Fibroblast of lung (primary cell): ENCODE measurements at places on chromosomes 12 and 14. TPM values are rescaled to one million over a fixed set of nuclear protein-coding genes. Genes with fewer than 3 reads are reported as not detected.
A peak's percentile ranks its signal among the peaks of the same experiment; 100 is the strongest.

- DNase-seq, result peak; percentile 70
Measured at GRCh38 chr14:102055181-102055901, 31.5 kb downstream of the HSP90AA1 start.

GRCh38 chr12:71782017-71782416 lies 27.4 kb downstream of the RAB21 start:
- DNase-seq, result no peak

Gene SALL2
- total RNA-seq, result 3.1 and 3.5 TPM in 2 replicates

Gene DBX2
- total RNA-seq, result not detected in 2 replicates

GRCh38 chr12:43011383-43011926 lies 421.9 kb upstream of the PRICKLE1 start:
- no peak for DNase-seq
